ENCODE measurements at places on chromosomes 5 and 9.

DNA sequence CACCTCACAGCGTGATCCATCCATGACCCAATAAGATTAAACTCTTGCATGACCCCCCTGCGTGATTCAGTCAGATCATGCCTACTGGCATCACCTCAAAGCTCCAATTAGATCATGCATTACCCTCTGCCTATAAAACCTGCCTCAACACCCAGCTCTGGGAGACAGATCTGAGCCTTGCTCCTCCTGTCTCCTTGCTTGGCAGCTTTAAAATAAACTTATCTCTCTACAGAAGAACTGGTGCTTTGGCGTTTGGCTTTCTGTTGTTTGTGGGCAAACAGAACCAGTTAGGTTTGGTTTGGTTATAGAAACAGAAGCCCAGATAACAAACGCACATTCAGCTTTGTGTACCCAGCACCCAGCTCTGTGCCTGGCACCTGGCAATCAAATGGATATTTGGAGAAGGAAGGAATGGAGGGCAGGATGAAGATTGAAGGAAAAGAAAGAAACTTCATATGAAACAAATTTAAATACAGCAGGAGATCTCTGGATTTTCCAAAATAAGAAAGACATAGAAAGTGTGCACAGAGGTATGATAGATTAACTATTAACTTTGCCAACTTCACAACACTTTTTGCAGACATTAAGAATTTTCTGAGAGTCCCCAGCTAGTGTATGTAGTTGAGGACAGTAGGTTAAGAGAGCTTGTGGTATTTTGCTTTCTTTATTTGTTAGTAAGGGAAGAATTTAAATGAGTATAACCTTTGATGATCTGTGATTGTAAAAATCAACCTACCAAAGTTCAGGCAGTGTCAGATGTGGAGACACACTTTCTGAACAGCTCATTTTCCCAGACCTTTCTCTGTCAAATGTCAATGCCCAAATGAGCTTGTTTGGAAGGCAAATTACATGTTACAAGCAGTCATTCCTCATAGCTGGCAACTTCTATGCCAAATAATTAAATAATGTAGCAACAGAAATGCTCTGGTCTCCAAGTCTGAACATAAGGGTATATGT, 102.1 kb upstream of the ASTN2 start:
- DNase-seq = peak; percentile 16

DNA sequence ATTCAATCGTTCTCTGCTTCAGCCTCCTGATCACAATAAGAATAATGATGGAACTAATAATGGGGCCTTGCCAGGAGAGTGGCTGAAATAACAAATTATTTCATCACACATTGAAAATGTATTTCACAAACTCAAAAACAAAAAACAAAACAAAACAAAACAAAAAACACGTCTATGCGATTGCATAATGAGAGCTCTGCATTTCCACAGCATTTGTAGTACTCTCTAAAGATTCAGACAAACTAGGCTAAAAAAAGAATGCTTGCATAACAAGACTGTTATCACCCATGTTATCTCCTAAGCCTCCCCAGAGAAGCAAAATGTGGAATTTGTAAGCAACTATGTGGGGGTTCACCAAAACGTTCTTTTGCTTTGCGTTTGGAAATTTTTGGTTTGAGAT, 48.1 kb downstream of the PRELID2 start:
- no peak for DNase-seq

GRCh38 chr5:74519679-74520078, 120.8 kb downstream of the ENC1 start:
- no peak for DNase-seq

- DNase-seq = no peak
Measured at GRCh38 chr5:131413605-131414559, 150.0 kb downstream of the CDC42SE2 start.

DNA sequence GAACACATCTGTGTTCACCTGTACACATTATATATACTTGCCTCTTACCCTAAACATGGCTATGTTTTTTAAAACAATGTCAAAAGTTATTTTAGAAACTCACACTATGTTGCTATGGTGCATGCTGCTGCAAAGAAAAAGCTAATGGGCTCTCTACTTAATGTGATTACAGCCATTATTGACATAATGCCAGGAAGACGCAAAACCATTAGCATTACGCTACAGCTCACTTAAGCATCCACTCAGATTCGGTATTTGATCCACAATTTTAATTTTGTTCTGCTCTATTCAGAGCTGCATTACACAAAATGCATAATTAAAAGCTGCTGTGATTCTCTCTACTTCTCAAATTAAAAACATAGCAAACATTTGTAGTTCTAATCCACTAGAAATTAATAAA, 395.2 kb downstream of the BNC2 start:
- peak; percentile 55 for DNase-seq

DNA sequence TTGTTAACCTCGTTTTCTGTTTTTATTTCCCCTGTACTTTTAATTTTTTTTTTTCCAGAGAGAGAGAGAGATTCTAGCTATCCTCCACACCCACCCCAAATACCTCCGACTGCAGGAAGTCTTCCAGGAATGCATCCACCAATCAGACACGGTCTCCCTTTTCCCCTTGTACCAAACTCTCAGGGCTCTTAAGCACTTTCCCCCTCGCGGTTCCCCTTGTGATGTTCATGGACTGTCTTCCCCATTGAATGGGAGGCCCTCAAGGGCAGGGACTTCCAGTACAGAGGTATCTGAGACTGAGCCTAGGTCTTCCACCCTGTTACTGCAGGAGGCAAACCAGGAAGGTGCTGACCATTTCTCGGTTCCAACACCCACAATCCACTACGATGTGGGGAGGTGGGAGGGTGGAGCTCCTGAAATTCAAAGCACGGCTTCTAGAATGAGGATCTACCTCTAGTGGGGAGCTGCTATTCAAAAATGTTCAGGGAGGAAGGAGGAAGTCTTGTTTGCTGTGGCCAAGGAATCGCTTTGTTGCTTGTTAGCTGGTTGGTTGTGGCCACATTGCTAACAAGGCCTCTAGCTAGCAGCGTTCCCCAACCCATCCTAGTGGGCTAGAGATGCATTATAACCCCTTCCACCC, 37.5 kb upstream of the PTGS1 start:
- DNase-seq = no peak

- peak; percentile 33 for DNase-seq
Measured at GRCh38 chr5:179762079-179762780, 29.6 kb downstream of the MAML1 start.

DNA sequence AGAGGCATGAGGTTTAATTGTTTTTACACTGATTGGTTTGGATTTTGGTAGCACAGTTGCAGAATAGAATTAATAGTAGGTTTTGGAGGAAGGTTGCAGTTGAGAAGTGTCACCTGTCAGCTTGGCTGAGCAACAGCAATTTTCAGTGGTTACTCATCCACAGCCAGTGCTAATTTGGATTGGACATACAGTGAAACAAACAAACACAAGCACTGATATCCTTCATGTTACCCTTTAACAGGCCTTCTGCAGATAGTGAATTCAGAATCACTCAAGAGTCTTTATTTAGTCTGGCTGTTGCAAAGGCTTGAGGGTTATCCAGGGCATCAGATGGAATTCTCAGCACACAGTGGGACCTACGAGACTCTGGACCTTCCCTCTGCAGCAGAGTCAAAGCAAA, 31.8 kb upstream of the POU4F3 start:
- DNase-seq = no peak

DNA sequence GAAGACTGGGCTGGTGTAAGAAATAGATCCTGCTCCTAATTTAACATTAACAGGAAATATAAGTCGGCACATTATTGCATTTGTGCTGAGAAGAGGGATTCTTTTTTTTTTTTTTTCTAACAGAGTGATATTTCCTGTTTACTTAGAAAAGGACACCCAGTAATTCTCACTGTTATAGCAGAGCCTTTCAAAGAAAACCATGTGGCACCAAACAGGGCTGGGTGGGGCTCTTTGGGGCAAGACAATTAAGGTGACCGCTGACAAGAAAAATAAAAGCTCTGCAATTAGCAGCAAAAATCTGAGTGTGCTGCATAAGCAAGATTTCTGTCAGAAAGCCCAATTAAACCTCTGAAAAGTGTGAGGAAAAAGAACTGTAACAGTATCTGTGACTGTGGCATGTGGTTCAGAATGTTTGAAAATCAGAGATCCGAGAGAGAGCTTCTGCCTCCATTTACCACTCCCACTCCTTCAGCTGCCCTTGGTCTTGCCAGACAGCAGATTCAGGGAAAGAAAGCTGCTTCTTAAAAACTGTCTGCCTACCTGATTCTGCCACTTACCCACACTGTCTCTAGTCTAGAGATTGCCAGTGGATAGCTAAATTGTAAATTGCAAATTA, 77.1 kb upstream of the IQGAP2 start:
- DNase-seq = no peak

GRCh38 chr5:91155274-91155673, 227.8 kb downstream of the ARRDC3 start:
- no peak for DNase-seq

DNA sequence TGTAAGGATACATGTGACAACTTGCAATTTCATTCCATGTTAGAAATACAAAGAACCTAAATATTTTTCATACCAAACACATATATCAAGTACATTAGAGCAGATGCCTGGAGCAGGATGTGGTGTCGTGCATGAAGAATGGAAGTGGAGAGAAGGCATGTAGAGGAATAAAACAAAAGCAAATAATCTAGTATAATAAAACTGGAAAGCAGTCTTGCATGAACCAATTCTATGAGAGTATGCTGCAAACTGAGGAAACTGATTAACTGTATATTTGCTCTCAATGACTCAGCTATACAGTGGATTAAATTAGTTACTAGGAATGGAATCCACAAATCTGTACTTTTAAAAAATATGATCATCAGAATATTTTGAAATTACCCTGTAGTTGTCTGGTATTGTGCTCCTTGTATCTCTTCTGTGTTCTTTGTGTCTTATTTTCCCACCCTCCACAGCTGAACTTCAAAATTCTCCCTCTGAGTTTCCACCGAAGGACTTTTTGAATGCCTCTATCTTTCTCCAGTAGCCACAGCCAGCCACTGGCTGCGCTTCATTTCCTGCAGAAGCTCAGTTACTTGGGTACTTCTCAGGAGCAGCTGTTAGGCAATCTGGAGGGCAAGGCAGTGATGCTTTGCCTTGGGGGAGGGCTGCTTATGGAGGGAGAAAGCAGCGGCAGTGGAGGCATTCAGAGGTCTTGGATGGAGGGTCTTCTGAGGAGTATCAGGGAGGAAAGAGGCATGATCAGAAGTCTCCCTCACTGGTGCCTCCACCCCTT, 608.0 kb downstream of the BRINP1 start:
- no peak for DNase-seq

GRCh38 chr9:5336688-5337087, 3.0 kb downstream of the RLN1 start:
- DNase-seq = no peak

- DNase-seq = no peak
Measured at GRCh38 chr9:136536051-136536720, 9.7 kb downstream of the NOTCH1 start.

GRCh38 chr9:130895481-130896232, 955 bp downstream of the QRFP start:
- DNase-seq = no peak

- DNase-seq = no peak
Measured at GRCh38 chr9:69496846-69497450, 171.9 kb downstream of the ENTREP1 start.

DNA sequence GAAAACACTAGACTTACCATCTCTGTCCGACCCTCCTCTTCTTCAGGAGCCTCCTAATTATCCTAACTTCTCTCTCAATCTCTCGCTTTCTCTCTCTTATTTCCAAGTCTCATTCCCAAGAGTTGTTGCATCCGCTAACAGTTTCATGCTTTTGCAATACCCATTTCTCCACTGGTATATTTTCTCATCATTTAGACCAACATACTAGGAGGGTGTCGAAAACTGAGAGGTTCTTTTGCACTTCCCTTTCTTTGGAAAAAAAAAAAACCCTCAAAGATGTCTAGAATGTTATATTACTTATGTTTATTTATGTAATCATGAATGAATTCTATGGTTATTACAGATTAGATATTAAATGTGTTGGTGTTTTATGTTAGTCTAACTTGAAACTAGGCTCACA, 35.9 kb downstream of the SPZ1 start:
- DNase-seq = no peak

- DNase-seq = no peak
Measured at GRCh38 chr5:93247105-93247504, 333.9 kb downstream of the NR2F1-AS1 start.

GRCh38 chr9:132160802-132161742, 786 bp upstream of the NTNG2 start:
- DNase-seq = peak; percentile 34

DNA sequence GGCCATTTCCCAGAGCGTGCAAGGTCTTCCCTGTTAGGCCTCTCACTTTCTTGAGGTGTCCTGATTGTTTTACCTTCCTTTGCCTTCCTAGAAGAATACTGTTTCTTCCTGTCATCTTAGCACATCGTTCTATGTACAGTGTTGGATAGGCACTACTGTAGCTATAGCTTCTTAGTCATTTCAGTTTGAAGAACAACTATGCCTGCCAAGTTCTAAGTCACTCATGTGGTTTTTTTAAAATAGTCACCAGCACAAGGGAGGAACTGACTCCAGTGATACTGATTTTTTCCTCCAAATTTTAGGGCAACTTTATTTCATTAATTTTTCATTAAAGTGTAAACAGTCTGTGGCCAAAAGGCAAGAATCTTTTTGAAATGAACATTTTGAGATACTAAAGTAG, 122.4 kb upstream of the NR5A1 start:
- DNase-seq = no peak

DNA sequence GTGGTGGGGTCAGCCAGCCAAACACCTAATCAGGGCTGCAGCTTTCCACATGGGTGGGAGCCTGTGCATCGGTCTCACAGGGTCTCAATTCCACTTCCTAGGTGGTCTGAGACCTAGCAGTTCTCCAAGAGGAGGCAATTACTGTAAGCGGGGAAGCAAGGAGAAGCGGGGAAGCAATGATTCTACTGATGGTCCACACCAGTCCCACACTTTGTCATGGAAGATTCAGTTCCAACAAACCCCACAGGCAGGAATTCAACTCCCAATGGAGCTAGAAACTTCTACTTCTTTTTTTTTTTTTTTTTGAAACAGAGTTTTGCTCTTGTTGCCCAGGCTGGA, 158.7 kb upstream of the RAI14 start:
- DNase-seq = no peak

GRCh38 chr9:126363250-126363649, 36.6 kb downstream of the MVB12B start:
- DNase-seq = no peak

DNA sequence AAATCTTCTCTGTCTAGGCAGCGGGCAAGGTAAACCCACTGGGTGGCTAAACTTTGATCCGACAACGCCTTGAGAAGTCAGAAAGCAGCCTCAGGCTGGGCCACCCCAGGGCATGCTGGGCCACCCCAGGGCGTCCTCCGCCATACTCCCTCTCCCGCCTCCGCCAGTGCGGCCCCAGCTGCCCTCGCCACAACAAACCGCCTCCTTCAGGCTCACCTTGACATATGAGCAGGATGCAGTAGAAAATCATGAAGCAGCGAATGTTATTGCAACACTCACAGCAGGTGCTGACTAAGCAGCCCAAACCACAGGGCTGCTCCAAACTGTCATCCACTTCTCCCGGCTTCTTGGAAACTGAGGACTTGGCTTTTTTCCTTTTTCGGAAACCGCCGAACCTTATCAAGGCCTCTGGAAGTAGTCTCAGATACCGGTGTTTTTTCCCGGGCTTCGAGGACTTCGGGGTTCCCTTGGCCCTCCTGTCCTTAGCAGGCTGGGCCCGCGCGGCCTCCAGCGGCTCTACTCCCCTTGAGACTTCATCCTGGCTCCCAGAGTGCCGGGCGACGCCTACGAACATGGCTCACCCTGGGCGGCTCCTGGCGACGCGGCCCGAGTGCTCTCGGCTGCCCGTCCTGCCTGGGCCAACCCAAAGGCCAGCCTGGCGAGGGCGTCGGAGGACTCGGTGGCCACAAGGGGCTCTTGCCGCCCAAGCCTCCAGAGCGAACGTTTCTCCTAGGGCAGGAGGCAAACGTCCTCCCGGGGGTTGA, at the start of gene SLCO6A1:
SLCO6A1 (minus strand) TSS at position 731 of the 764 bp plus-strand sequence; CDS start at position 574, 157 bp downstream.
- DNase-seq = no peak
